ENCODE measurements at places on chromosomes 7 and 10.

GRCh38 chr10:3889961-3890522, 105.0 kb upstream of the KLF6 start:
- DNase-seq = no peak

GRCh38 chr10:76874896-76875295, 762.7 kb downstream of the KCNMA1 start:
- DNase-seq = no peak

- DNase-seq = no peak
Measured at GRCh38 chr7:30452280-30452930, 26.2 kb downstream of the NOD1 start.

GRCh38 chr10:1195828-1196227, 139.6 kb downstream of the WDR37 start:
- DNase-seq = no peak

DNA sequence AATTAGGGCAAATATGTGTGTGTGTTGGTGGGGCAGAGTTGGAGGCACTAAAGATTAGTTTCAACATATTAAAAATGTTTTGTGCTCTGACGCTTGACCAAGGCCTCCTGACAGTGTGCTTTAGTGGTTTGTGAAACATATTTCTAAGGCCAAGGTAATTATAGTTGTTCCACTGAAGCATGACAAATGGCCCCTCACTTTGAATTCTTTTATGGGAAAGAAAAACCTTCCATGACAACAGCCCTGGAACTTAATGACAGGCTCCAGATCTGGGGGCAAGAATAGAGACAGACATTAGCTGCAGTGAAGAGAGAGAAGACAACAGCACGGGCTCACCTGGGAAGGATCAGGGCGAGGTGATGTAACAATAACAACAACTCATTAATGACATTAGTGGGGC, 155.8 kb downstream of the CHN2 start:
- DNase-seq = no peak
